GM12865 (cell line): ENCODE measurements at places on chromosomes 7 and 10.

DNA sequence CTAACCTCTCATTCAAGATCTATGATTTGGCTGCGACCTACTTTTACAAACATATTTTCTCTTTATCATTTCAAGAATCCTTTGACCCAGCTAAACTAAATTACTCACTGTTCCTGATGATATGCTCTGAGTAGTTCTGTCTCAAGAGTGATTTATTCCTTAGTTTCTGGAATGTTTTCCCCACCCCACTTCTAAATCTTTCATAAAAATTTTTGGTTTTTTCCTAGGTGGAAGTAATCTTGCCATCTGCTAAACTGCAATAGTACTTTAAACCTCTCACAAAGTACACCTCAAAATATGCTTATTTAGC is 170.8 kb downstream of the DNAJC1 start:
- DNase-seq: no peak

DNA sequence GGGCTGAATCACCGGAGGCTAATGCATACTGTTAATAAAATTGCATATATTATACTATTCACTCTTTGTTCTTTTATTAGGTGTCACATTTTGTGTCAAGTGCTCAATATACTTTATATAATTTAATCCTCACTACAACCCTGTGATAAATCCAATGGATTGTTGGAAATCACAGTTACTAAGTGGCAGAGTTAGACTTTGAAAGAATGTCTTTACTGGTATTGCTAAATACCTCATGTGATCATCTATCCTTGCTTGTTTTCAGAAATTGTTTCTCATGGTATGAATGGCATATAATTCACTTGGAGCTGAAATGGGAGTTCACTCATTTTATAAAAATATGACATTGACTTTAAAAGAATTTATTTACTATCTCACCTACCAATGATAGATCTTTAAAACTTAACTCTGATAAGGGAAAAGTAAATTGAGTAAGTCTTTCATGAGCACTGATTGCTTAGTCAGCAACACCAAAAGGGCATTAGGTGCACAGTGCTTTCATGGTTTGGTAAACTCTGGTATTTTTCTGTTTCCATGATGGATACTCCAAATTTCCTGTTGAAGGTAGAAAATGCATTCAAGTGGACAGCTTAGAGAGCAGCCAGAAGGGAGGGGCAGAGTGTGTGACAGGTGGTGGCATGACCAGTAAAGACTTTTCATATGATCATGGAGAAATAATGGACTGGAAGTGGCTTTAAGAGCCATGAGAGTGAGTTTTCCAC is 22.6 kb downstream of the ENKUR start:
- DNase-seq: no peak

GRCh38 chr7:44046321-44047061 is 2.0 kb downstream of the DBNL start:
- peak; percentile 82 for DNase-seq

- DNase-seq: no peak
These were observed 34.2 kb upstream of the IL15RA start for GRCh38 chr10:6011558-6011957.

DNA sequence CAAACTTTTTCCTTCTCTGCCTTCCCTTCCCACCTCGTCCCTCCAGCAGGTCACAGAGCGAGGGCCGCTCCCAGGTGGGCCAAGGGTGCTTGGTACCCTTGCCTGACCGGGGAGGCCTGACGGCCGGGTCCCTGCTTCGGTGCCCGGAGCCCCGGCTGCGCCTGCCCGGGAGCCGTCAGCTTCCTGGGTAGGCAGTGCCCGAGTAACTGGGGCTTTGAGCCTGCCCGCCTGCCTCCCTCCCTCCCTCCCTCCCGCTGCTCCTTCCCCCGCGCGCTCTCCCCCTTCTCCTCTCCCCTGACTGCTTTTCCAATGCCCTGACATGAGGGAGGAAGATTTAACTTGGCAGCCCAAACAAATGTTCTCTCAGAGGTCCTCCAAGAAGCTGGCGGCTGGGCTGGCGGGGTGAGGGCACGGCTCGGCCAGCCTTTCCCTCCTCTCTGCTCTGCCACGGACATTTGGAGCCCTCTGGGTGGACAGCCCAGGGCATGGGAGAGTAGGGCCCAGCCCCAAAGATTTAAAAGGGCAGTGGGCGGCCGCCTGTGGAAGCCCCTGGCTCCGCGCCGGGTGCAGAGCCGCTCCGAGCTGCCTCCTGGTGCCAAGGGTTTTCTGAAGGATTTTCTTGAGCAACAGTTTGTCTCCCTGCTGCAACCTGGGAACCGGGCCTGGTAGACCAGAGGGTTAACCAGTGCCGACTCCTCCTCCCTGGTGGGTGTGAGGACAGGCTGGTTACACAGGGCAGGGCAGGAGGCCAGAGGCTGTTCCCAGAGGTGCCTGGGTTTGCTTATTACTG is 2.0 kb downstream of the ZMIZ1 start:
- peak; percentile 21 for DNase-seq

DNA sequence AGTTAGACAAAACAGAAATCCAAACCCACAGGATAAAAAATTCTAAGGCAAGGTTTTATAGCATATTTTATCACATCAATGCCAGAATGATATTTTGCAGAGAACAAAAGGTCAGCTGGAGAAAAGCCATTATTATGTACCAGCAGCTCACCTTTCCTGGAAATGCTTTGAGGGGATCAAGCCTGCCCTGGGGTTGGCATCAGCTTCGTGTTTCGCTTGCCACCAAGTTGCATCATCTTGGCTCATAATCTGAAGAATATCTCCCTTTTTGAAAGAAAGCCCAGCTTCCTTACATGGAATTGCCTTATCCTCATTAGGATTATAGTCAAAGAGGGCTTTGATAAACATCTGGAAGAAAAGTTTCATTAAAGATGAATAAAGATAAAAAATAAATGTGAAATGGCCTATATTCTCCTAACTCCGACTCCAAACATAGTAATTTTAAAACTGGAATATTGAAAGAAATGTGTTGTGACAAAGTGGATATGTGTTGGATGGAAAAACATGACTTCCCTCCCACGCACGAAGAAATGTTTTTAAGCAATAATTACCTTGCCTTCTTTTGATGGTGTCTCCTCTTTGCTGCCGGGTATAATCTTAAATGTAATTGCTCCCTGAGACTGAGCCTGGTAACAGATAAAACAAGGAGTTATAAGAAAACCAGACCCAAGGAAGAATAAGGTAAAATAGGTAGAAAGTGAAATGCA is 121.3 kb upstream of the ODAD2 start:
- no peak for DNase-seq

DNA sequence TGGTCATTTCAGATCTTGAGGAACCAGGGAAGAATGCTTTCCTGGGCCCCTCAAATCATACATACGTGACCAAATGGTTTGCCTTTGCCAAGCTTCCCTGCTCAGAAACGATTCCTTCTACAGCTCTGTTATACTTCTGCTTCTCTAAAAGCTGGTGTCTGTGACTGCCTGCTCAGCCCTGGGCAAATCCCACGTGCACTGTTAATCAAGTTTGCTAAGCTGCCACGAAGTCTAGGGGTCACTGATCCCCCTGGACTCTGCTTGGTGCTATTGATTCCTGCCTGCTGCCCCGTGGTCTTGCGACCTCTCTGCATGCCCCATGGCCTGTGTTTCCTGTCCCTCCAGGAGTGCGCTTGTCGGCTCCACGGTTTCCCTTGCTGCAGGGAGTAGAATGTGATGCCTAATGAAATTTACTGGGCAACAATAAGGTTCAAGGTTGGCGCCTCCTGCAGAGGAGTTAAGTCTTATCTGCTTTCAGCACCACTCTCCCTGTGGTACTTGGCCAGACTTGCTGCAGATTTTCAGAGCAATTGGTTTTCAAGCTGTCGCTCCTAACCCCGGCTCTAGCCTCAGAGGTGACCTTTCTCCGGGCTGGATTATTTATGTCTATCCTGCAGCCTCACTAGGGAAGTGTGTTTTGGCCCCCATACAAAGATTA is 201.6 kb upstream of the FZD8 start:
- DNase-seq: no peak

GRCh38 chr10:98511876-98512275 is 65.1 kb upstream of the HPS1 start:
- no peak for DNase-seq

DNA sequence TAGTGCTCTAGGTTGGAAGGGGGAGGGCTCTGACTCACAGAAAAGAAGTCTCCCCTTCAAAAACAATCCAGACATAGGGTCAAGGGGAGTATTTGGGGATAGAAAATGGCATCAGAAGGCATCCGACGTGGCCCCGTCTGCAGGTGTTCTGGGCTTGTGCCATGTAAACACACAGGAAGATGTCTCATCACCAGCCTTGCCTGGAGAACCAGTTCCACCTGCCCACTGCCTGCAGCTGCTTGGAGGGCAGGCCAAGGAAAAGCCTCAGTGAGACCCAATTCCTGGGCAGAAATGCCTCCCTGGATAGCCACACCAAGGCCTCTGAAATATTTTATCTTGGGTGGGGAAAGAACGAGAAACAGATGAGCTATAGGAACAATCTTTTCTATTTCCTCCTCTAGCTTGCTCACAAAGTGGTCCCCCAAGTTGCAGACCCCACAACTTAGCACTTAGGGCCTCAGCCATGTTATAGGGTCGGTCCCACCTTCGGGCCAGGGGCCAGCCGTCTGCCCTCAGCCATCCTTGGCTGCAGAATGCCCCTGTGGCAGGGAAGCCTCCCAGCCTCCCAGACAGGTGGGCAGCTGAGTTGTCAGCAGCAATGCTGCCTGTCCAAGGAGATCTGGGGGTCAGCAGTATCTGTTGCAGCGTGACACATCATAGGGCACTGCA is 54.3 kb upstream of the ECHDC3 start:
- DNase-seq: no peak

GRCh38 chr10:77576444-77577032 is 61.1 kb downstream of the KCNMA1 start:
- DNase-seq: no peak

DNA sequence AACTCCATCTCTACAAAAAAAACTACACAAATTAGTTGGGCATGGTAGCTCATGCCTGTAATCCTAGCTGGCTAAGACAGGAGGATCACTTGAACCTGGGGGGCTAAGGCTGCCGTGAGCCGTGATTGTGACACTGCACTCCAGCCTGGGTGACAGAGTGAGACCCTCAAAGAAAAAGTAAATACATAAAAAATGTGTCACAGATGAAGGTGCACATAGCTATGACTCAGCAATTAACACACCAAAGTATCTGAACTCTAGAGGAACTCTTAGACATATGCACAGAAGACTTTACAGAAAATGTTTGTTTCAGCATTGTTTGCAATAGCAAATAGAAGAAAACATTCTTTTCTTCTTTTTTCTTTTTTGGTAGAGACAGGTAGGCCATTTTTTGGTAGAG is 8.3 kb downstream of the C10orf62 start:
- DNase-seq: no peak

DNA sequence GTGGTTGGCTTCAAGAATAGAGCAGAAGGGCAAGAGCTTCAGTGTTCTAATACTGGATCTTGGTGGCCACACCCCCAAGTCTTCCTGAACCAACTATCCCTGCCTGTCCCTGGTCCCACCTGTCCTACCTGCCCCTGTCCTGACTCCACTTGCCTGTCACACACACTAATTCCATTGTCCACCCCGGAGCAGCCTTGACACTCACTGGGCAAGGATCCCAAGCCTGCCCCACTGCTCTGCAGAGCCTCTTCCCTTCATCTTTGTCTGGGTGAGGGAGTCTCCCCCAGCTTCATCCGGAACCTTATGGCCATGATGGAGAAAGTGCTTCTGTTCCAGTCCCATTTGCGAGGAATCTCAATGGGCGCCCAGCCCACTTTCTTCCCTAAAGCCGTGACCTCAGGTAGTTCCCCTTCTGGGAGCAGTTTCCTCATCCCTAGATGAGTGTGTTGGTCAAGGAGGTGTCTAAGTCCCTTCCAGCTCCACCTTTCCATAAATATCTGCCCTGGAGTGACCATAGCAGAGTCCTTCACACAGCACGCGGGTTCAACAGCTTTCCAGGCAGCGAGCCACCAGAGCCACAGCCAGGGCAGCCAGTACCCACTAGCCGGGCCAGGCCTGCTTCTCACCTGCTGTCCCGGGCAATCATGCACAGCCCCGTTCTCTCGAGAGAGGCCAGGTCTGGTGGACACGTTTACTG is 61.5 kb downstream of the VIPR2 start:
- no peak for DNase-seq

DNA sequence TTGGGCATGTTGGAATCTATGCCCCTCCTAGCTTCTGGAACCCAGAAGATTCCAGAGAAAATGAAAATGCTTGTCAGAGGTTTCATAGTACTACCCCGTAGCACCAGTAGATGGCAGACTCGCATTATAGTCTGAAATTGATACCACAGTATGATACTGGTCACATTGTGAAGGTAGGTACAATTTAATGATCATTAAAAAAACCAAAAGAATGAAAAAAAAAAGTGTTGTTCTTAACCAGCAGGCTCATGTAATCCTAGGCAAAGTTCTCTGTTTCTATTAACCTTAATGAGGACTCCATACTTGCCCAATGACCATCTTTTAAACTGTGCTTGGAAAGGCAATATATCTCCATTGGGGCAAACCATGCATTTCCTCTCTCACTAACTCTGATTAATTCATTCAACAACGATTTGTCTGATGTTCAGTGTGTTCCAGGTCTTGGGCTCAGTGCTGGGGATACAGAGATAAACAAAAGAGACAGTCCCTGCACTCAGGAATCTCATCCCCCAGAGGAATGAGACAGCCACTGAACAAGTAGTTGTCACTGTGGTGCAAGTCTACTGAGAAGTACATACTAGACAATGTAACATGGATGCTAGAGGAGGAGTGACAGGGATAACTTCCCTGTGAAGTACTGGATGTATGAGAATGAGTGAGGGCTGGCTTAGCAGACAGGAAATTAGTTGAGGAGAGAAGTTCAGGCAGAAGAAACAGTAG is 223.5 kb upstream of the PHYHIPL start:
- peak; percentile 55 for DNase-seq

GRCh38 chr10:78905957-78906308 is 162.8 kb upstream of the ZMIZ1 start:
- DNase-seq: no peak
